M059J (cell line): ENCODE measurements at places on chromosomes 3 and 15.

- DNase-seq, result no peak
Measured at GRCh38 chr3:49618412-49618811, 55.7 kb upstream of the APEH start.

GRCh38 chr3:13142552-13143380 lies 69.5 kb upstream of the IQSEC1 start:
- no peak for DNase-seq

DNA sequence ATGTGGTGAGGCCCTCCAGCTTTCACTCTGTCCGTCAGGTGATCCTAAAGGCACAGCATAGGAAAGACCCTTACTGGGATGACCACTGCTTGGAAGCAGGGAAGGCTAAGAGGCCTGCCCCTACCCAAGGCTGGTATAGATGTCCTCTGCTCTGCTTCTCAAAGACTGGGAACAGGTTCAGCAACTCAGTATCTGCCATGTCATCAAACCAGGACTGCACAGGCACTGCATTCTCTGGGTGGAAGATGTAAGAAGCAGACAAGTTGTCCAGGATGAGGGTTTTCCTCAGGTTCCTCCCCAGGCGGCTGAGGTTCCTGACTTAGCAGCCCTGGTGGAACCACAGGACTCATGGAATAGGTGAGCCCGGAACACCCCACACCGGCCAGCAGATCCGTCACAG lies 4.7 kb downstream of the FAM98B start:
- DNase-seq, result no peak

DNA sequence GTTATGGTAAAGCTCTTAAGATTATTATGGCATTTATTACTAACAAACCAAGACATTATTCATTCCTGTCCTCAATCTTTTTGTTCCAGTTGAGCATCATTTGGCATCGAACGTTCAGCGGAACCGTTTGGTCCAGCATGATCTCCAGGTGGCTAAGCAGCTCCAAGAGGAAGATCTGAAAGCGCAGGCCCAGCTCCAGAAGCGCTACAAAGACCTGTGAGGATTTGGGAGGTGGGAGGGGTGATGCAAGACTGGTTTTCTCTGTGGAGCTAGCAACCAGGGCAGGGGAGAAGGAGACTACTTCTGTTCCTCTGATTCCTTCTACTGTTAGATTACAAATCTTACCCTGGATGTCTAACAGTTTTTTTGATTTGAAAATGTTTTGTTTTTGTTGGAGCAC lies 27.6 kb upstream of the UTS2B start:
- DNase-seq, result no peak

- peak; percentile 79 for DNase-seq
Measured at GRCh38 chr3:42262525-42262924, 3.5 kb downstream of the CCK start.

DNA sequence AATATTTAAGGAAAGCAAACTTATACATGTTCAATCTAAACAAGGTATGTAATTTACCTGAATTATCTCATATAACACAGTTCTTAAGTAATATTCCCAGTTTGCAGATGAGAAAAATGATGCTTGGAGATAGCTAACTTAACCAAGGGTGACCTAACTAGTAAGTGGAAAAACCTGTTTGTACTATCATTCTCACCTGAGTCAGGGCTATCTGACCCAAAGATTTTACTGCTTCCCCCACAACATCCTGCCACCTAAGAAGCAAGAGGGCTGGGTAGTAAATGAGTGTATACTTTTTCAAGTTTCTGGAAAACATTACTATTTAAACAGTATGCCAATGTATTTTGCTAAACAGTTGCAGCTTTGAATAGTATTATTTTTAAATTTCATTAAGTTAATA lies 10.6 kb downstream of the TP63 start:
- no peak for DNase-seq

DNA sequence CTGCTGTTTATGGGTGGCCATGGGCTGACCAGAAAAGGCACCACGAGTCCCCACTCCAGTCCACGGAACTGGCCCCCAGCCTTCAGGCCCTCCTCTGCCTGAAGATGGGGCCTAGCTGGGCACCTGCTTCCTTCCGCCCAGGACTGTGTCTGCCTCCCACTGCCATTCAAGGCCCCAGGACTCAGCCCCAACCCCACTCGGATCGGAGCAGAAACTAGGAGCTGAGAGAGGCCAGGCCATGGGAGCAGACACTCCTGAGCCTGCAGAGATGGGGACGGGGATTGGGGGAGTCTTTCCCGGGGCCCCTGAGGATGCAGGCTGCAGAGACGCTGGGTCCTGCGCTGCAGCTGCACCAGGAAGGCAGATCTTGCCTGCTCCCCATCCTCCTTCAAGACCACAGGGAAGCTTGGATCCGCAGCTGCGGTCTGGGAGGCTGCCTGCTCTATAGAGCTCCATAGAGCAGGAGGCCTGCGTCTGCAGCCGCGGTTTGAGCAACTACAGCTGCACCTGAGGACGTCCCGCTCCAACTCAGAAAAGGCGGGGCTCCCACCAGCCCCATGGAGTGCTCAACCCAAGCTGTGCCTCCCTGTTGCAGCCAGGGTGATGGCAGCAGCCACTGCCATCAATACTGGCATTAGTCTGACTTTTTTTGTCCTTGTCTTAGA lies 383.9 kb upstream of the TMCO5A start:
- DNase-seq, result no peak

DNA sequence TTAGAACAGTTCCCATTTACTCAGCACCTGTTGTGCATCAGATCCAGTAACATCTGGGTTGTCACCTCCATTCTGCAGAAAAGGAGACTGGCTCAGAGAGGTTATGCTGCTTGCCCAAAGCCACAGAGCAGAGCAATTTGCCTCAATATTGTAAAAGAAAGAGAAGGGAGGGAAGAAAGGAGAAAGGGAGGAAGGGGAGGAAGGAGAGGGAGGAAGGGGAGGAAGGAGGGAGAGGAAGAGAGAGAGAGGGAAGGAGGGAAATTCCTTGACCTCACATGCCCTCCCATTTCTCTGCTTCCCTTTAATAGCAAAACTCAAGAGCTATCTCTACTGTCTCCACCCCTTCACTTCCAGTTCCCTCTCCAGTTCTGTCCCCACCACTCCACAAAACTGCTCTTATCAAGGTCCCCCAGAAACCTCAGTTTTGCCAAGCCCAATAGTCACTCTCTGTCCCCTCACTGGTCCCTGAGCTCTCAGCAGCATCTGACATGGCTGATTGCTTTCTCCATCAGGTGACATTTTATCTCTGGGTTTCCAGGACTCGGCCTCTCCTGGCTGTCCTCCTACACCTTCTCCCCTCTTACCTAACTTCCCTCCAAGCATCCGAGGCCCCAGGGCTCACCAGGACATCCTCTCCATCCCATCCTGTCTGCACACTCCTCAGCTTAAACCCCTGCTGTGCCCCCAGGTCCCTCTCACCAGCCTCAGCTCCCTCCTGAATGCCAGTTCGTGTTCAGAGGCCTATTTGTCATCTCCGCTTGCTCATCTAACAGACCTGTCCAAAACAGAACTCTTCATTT lies 104.7 kb upstream of the LINGO1 start:
- no peak for DNase-seq

DNA sequence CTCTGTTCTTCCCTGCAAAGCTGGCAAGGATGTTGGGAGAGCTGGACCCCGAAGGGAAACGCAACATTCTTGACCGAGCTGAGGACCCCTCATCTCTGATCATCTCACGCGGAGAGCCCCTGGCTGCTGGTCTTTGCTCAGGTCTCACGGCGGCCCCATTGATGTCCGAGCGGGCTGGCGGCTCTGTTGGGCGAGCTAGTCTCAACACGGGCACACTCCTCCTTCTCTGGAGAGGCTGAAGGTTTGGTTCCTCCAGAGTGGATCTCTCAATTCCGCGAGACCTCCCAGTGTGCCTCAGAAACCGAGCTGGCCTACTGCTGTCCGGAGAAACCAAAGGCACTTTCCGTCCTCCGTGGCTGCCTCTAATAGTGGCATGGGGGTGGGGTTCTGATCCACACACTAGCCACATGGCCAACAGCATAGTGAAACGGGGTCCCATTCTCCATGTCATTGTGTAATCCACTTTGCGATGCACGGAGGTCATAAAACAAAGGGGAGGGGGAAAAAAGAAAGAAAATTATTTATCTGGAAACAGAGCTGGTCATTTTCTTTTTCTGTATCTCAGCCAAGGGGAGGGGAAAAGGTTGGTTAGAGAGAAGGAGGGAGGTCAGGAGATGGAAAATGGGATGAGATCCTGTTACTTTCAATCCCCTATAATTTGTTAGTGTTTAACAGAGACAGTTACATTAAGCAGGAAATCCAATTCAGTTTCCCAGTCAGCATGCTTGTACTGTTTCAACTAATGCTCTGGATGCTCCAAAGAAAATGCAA lies 1.3 kb downstream of the CCDC80 start:
- no peak for DNase-seq

GRCh38 chr3:71191031-71191482 lies 392.5 kb downstream of the FOXP1 start:
- DNase-seq, result no peak

- peak; percentile 0 for DNase-seq
Measured at GRCh38 chr15:46901001-46901400, 816.3 kb upstream of the SEMA6D start.

DNA sequence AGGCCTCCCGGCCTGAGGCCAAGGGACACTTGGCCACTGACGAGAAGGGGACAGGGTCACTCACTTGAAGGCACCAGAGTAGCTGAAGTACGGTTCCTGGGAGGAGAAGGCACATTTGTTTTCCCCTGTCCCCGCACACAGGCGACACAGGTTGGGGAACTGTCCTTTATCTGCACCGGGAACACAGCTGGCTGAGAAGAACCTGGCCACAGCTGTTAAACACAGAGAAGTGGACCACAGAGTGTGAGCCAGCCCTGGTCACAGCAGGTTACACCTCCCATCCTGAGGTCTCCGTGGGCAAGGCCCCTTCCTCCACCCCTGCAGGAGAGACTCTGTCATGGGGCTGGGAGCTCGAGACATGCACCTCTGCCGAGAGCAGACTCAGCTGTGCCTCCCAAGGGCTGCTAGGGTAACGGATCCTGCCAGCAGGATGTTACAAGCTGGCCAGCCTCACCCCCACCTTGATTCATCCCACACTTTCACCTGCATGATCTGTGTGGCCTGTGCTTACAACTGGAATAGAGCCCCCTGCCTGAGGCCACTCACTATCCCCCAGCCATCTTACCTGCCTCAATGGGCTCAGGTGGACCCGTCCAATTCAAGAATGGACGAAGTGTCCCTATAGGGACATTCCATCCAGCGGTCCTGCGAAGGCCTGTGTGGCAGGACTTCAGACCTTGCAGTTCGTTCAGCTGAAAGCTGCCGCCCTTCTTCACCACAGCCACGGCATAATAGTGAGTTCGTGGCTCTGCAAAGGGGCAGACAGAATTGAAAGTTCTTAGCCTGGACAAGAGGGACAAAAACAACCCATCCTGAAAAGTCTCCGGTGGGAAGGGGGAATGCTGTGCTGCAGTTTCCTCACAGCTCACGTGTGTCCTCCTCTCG lies 9.2 kb downstream of the LTF start:
- no peak for DNase-seq

GRCh38 chr15:67724691-67725375 lies 100.5 kb upstream of the SKOR1 start:
- DNase-seq, result no peak

- DNase-seq, result peak; percentile 34
Measured at GRCh38 chr3:111861391-111861790, 2.3 kb downstream of the PHLDB2 start.

GRCh38 chr15:39030291-39031070 lies 465.9 kb upstream of the RASGRP1 start:
- DNase-seq, result peak; percentile 70

- DNase-seq, result peak; percentile 40
Measured at GRCh38 chr3:51282931-51283330, 102.2 kb upstream of the MANF start.

DNA sequence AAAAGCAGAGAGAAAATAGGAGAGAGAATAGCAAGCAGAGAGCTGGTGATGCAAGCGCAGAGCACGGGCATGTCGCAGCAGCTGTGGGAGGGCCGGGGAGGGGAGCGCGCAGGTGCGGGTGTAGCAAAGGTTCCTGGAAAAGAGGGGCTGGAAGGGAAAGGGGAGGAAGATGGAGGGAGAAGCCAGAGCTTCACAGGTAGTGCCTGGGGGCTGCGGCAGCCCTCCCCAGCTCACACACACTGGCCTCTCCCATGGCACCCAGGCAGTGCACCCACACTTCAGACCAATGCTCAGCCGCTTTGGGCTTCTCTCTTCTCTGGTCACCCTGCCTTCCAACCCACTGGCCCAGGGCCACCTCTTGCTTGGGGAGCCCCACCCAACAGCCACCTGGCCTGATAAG lies 72.1 kb downstream of the ADAMTS7 start:
- DNase-seq, result no peak

DNA sequence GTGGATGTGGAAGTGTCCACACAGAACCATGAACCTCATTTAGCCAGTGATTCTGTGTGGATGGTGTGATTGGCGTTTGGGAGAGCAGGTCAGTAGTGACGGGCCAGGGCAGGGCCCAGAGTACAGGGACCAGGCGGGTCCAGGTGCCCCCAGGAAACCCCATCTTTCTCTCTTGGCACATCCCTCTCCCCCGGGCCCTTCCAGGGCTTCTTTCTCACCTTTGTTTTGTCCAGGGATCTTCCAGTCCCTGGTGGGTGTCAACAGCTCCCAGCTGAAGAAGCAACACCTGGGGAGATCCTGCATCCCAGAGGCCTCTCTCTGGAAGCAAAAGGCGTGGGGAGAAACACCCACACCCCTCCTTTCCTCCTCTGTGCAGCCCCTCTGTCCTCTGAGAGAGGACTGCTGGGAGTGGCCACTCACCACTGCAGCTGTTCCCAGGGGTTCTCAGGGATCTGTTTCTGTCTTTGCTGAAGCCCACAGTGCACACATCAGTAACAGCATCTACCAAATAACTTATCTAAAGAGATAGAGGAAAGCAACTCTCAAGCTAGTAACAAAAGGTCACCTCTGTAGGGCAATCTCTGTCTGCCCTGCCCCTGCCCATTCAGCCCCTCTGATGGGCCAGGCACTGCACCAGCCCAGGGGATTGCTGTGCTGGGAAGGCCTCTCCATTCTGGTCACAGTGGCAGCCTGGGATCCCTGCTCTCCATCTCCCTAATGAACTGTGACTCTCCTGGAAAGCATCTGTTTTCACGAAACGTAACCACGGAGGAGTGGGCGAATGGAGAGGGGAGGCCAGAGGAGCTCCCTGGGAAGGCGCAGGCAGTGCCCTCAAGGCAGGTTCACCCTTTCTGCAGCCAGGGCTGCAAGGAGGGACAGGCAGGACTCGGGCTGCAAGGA lies 98.3 kb upstream of the ALDH1A3 start:
- no peak for DNase-seq

DNA sequence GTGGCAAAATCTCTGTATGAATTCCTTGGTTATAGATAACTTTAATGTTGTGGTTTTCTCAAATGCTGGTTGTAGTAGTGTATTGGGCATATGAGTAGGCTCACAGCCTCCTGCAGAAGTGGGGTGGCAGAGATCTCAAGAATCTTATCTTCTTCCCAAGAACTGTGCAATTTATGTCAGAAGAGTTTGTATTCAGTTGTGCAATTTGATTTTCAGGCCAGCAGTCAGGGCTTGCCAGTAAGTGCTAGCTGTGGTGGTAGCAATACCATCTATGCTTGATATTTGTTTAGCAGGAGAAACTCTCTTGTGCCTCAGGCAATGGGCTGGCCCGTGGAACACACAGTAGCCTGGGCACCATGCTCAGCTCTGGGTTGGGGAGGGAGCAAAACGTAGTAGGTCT lies 58.4 kb upstream of the GOLIM4 start:
- DNase-seq, result no peak
